ENCODE measurements at places on chromosomes 16 and 17.

- peak; percentile 27 for DNase-seq
Observed at GRCh38 chr16:1723450-1724147, 17.6 kb downstream of the MAPK8IP3 start.

DNA sequence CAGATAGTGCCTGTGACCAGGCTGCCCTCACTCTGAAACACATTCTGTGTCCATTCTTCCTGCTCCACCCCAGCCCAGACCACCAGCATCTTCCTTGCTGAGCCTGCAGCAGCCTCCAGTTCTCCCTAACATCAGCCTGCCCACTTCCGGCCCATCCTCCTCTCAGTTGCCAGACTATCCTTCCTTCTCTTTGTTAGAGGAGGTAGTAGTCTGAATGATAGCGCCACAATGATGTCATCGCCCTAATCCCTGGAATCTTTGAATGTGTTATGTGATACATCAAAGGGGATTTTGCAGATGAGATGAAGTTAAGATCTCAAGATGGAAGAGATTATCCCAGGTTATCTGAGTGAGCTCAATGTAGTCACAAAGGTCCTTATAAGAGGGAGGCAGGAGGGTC lies 3.2 kb upstream of the ZDHHC1 start:
- no peak for DNase-seq

DNA sequence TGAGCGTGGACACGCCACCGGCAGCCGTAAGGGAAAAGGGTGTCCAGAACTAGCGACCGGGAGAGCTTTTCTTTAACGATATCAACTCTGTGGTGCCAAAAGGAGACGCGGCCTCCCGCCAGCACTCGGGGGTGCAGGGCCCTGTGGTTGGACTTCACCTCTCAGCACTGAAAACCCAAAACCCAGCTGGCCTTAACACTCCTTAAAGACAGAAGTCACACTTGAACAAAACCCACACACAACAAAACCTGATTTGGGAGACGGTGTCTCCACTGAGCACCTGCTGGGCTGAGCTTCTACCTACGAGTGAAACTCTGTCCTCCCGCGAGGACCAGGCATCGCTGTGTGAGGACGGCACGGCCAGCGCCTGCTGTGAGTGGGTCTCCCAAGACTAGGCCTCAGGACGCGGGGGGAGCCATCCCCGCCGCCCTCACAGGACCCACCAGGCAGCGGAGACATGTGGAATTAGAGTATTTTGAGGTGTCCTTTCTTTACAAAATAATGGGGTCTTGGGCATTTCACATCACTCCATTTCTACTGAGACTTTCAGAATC lies 46.7 kb downstream of the WDR45B start:
- DNase-seq, result no peak

DNA sequence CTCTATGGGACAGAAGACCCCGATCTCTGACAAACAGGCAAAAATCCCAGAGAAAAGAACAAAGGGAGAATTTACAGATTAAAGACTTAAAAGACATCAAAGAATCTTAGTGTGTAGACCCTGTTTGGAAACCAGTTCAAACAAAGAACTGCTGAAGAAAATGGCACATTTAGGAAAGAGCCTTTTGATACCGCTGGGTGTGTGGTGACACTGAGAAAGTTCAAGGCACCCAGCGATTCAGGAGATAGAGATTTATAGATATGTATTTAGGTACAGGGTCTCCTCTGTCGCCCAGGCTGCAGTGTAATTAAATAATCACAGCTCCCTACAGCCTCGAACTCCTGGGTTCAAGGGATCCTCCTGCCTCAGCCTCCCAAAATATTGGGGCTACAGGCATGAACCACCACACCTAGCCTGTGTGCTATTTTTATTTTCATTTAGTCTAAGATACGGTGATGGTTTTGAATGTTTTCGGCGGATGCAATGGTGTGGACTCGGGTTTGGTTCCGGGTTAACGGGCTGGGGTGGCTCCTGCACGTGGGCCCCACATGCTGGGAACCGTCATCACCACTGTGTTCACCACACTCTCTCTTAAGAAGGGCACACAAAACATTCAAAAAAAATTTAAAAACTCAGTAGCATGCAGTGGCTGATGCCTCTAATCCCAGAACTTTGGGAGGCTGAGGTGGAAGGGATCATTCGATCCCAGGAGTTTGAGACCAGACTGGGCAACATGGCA lies 114.0 kb downstream of the ZNF778 start:
- no peak for DNase-seq

GRCh38 chr17:31830971-31831858 lies 27.8 kb downstream of the COPRS start:
- no peak for DNase-seq

DNA sequence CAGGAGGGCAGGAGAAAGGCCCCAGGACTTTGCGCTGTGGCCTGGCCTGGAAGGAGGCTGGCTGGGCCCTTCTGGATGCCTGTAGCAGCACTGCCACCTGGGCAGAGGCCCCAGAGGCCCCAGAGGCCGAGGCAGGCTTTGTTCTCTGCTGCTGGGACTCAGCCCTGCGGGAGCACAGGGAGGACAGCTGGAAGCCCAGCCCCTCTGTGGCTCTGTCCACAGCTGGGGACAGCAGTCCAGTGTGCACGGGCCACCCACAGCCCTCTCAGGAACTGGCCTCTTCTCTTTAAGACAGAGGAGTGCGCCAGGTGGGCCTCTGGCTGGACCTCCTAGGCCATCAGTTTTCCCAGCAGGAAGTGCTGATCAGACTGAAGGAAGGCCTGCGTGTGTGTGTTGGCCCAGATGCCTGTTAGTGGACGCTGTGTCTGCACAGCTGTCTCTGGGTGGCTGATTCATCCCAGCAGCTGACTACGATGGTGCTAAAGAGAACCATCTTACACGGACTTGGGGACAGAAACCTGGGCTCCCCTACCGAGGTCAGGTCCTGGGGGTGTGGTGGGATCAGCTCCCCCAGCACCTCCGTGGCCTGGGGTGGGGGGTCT lies 26.9 kb upstream of the ZNF750 start:
- DNase-seq, result no peak

GRCh38 chr16:77190478-77191258 lies at the start of gene MON1B:
MON1B (plus strand) TSS chr16:77191190; CDS start chr16:77191486, 296 bp downstream.
- peak; percentile 91 for DNase-seq

DNA sequence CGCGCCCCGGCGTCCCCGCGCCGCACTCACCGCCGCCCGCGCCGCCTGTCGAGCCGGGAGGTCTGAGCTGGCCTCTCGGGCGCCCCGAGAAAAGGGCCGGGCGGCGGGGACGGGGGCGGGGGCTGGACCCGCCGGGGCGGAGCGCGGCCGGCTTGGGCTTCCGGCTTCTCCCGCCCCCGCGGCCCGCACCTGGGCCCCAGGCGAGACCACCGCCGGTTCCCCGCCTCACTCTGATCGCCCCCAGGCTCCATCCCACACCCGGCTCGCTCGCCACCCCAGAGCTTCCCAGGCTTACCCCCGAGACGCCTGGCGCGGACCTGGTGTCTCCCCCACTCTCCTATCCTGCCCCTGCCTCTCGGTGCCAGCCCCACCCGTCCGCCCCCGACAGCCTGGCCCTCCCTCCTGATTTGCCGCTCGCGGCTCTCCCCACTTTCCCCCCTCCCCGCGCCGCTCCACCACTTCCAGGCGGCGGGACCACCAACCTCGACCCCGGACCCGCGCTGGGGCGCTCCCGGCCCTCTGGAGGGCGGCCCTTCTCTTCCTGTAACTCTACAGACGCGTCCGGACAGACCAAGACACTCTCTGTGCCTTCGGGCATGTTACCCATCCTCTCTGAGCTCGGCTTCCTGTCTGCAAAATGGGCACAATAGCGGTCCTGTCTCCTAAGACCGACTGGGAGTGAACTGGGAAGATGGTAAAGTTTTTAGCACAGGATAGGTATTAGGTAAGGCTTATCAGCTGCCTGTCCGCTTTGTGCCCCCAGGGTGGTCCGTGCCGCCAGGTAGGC lies at the start of gene LITAF:
Gene LITAF, minus strand, starts transcription at position 64 of the 787 bp plus-strand sequence. CDS start 30,189 bp downstream, outside the sequence.
- DNase-seq, result peak; percentile 72

- DNase-seq, result no peak
Observed at GRCh38 chr16:89183975-89184676, 12.6 kb downstream of the CDH15 start.

DNA sequence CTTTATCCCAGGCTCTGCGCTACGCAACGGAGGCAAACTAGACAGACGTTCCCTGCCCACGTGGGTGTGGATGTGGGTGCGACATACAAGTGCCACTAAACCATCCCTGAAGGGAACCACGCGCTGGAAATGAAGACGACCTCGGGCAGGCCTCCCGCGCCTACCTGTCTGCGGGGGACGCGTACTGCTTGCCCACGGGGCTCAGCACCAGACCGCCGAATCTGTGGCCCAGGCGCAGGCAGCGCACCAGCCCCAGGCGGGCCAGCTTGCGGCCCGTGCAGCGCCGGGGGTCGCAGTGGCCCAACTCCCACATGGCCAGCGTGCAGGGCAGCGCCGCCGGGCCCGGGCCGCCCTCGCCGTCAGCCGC lies 480 bp downstream of the TSR3 start:
- no peak for DNase-seq

DNA sequence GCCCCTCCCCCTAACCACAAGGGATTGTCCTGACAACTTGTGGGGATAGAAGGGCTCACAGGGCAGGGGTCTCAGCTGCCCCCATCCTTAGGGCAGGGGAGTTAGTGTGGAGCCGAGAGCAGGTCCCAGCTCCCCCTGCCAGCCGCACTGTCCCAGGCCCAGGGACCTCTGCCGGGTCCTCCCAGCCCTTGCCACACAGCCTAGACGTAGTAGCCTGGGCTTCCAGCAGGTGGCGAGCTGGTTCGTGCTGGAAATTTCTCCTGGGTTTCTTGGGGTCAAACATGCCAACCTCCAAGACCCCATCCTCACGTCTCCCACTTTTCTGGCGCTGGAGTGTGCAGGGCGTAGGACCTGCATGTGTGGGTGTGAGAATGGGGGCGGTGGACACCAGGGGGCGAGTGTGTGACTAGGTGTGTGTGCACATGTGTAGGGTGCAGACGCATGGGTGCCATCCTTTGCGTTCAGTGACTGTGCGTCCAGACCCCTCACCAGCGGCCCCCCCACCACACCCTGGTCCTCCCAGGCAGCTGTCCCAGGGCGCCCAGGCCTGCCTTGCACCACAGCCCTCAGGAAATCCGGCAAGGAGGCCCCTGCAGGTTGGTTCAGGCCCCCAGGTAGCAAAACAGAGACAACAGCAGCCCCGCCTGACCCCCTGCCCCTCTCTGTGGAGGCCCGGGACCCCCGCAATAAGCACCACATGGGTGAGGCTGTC lies 29.5 kb downstream of the SBK1 start:
- DNase-seq, result peak; percentile 41

DNA sequence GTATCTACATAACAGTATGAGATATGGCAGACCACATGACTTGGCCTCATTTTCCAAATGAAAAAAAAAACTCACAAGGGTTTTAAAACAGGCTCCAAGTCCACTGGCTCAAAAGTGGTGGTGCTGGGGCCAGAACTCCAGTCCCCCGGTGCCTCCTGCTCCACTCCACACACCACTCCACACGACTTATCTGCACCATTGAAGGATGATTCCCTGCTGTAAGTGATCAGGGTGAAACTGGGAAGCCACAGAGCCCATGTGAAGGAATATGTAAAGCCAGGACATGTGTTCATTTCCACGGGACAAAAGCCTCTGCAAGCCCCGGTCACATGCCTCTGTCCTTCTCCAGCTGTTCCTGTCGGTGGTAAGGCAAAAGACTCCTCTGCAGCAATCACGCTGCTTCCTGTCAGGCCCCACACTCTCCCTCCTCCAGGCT lies 97.2 kb downstream of the ZNF18 start:
- no peak for DNase-seq

GRCh38 chr16:56874800-56875199 lies 9.8 kb downstream of the SLC12A3 start:
- DNase-seq, result no peak

DNA sequence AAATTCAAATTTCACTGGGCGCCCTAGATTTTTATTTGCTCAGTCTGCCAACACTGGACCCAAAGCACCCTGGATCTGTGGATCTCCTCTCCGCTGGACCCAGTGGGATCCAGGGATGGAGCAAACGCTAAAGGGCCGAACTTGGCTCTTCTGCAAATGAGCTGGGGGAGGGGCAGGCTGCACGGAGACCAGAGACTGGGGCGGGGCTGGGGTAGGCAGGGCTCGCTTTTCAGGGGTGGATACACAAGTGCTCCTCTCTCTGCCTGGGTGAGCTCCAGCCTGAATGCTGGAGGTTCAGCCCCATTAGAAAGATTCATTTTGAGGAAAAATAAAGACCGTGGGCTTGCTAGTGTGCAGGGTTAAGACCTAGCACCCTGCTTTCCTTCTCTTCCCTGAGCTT lies 8.9 kb downstream of the CBX4 start:
- DNase-seq, result no peak

DNA sequence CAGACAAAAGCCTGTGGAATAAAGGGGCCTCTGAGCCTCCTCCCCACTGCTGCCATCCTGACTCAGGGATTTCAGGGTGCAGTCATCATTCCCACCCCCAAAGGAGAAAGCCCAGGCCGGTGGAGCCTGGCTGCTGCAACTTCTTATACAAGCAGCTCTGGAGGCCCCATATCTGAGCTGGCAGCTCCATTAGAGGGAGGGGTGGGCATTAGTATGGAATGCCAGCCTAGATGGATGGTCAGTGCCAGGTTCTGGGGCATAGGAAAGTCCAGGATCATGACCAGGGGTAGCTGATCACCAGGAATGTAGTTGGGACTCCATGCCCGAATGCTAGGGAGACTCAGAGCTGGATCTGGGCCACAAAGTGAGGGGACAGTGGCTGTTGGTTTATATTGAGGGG lies 581.0 kb downstream of the KCNJ18 start:
- no peak for DNase-seq

- no peak for DNase-seq
Observed at GRCh38 chr17:82920150-82920549, 80.3 kb upstream of the ZNF750 start.

DNA sequence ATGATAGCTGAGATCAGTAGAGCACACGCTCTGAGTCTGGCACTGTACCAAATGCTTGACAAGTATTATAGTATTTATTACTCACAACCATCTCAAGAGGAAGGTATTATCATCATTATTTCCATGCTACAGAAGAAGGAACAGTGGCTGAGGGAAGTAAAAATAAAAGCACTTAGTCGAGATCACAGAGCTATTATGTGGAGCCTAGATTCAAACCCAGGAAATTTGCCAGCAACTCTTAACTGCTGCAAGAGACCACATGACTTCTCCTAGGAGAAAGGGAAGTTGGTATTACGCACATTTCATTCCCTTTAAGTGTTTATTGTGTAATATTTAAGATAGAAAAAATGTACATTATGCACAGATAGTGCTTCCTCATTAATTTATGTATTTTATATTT lies 1.0 kb upstream of the RHOT1 start:
- DNase-seq, result no peak

- DNase-seq, result no peak
Observed at GRCh38 chr17:79000396-79001189, 9.0 kb downstream of the CANT1 start.

DNA sequence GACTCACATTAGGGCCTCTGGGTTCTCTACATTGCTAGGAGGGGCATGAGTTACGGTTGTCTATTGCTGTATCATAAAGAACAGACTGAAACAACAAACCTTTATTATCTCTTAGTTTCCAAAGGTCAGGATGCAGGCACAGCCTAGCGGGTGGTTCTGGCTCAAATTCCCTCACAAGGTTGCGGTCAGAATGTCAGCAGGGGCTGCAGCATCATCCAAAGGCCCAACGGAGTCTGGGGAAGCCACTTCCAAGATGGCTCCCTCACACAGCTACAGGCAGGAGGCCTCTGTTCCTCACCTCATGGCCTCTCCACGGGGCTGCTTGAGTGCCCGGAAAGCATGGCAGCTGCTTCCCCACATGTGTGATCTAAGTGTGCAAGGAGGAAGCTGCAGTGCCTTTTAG lies 29.6 kb upstream of the ZFPM1 start:
- DNase-seq, result no peak

Data from MM.1S (cell line).